ENCODE measurements at places on chromosomes 12 and 14.

GRCh38 chr14:103909531-103910261 lies 18.6 kb upstream of the TDRD9 start:
- DNase-seq = no peak

GRCh38 chr14:88208858-88209257 lies 114.2 kb downstream of the KCNK10 start:
- no peak for DNase-seq

- DNase-seq = no peak
These were observed 25.2 kb downstream of the PMCH start for GRCh38 chr12:102172436-102172835.

DNA sequence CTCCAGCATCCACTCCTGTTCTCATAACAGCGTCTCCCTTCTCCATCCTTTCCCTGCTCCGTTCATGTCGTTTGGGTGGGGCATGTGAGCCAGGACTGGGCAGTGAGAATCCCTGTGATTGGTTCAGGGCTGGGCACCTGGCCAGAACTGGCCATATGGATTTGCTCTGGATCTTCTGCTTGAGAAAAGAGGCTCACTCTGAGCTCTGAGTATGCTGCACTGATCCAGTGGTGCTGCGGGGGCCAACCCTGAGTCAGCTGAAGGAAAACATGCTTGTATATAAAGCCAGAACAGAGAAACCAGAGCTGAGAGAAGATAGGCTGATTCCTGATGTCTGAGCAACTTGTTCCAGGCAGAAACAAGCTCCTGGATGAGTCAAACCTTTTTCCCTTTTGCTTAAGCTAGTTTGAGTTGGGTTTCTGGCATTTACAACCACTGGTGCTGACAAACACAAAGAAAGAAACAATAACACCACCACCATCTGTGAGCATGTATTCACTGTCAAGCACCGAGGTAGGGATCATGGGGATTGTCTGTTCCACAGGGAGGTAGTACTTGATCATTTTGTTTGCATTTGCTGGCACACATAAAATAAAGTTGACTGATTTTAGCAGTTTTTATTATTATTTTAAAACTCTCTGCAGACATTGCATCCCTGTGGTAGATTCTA lies 14.0 kb upstream of the HPD start:
- DNase-seq = no peak

DNA sequence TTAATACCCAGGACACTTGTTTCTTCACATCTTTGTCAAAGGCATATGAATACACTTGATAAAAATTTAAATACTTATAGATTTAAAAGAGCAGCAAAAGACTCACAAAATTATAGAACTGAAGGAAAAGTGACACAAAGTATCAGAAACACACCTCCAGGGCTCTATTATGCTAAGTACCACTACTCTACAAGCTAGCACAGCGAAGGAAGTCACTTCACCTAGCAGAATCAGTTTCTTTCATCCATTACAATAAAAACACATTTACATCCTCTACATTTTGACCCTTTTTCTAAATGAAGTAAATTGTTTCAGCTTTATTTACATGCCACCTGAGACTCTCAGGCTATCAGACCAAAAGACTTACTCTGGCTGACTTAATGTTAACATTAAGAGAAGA lies 26.6 kb upstream of the PTPRB start:
- DNase-seq = no peak

DNA sequence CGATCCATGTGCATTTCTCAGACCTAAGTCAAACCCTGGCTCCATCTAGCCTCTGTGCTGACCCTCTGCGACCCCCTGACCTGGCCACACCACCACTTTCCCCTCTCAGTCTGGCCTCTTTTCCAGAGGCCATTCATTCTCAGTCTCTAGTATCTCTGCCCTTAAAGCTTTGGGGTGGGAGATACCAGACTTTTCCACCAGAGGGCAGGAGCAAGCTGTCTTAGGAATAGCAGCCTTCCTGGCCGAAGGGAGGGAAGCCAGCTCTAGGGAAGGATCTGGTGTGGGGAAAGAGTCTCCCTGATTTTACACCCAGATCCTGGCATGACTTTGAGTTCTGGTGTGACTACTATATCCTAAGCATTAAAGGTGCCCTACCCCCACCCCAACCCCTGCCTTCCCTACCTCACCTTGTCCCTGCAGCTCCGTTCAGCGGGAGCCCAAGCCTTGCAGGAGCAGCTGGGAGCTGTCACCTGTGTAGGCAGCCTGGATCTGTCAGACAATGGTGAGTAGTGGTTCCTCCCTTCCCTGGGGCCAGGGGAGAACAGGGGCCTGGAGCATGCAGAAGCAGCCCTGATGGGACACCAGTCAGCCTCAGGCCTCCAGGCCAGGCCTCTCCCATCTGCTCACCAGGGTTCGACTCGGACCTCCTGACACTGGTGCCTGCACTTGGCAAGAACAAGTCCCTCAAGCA lies 6.6 kb downstream of the CARMIL3 start:
- no peak for DNase-seq

- DNase-seq = no peak
These were observed 43.0 kb upstream of the BDKRB2 start for GRCh38 chr14:96161636-96162035.

- DNase-seq = no peak
These were observed 400.4 kb downstream of the ATP23 start for GRCh38 chr12:58341791-58342190.

- DNase-seq = no peak
These were observed 51.9 kb downstream of the TESPA1 start for GRCh38 chr12:54932691-54933090.

DNA sequence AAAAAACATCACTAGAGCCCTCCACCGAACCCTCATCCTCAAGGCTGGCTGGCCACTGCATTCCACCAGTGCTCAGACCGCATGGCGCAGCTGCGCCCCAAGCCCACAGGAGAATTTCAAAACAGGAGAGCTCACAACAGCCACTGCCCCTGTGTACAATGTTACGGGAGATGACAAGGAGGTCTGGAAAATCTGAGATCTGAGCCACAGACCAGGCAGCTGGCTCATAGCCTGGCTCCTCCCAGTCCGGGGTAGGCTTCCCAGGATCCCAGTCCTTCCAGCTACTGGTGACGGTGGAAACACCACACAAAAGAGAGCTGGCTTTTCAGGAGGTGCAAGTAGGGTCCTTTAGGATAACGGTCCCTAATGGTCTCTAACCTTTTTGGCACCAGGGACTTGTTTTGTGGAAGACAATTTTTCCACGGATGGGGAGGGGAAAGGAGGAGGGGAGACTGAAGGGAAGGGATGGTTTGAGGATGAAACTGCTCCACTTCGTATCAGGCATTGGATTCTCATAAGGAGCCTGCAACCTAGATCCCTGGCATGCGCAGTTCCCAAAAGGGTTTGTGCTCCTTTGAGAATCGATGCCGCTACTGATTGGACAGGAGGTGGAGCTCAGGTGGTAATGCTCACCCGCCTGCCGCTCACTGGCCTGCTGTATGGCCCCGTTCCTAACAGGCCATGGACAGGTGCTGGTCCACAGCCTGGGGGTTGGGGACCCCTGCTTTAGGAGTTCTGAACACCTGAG lies 23.0 kb upstream of the NRDE2 start:
- no peak for DNase-seq

- DNase-seq = no peak
These were observed 1139.9 kb upstream of the FLRT2 start for GRCh38 chr14:84390010-84390409.

DNA sequence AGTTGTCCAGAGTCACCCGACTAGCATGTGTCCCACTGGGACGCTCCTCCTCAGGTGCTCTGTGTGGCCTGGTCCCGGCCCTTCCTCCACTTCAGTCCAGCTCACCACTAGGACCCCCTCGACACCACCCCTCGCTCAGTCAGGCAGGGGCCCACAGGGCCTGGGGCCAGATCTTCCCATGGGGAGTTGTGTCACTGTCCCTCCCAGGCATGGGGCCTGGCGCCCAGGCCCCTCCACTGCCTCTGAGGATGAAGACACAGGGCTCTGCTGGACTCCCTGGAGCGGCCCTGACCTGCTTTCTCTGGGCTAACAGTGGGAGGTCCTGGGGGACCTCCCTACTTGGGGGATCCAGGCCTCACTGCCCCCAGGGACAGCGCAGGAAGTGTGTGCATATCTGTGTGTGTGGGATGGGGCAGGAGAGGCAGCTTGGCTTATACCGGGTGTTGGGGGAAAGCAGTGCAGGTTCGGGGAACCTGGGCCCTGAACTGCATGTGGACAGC lies 43.8 kb downstream of the KRT80 start:
- no peak for DNase-seq

DNA sequence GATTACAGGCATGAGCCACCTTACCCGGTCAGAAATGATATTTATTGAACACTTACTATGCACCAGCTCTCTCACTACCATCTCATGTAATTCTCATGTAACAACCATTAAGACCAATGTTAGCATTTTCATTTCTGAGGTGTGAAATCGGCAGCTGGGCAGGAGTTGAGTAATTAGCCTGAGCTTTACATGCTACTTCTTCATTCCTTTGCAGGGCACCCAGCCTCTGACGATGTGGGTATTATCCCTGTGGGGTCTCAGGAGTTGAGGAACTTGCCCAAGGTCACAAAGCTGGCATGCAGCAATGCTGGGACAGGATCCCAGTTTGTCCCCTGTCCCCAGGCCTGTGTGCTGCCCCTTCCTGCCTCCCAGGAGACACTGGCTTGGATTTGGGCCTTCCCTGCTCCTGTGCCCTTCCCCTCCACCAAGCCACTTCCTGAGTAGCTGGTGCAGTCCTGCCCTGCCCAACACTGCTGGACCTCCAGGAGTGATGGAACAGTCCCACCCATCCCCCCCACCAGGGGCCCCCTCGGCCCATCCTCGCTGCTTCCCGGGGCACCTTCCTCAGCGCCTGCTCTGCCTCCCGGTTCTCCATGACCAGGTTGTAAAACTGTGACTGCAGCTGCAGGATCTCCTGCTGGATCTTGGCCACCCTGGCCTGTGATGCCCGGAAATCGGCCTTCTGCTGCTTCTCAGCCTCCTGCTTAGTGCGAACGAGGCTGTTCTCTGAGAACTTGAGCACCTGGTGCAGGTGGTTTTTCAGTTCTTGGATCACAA lies 14.7 kb downstream of the RITA1 start:
- no peak for DNase-seq

DNA sequence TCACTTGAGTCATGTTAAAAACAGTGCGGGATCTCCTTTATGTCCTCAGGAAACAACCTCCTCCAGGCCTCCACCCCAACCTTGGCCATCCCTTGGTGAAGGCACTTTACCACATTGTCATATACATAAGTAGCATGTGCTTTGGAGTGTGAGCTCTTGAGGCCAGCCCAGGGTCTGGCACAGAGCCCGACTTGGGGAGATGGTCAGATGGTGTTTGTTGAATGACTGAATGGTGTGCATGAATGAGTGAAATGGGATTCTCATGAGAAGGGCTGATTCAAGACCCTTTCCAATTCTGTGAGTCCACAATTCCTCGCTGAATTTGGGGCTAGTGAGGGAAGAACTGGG lies 52.9 kb upstream of the DLK1 start:
- no peak for DNase-seq

DNA sequence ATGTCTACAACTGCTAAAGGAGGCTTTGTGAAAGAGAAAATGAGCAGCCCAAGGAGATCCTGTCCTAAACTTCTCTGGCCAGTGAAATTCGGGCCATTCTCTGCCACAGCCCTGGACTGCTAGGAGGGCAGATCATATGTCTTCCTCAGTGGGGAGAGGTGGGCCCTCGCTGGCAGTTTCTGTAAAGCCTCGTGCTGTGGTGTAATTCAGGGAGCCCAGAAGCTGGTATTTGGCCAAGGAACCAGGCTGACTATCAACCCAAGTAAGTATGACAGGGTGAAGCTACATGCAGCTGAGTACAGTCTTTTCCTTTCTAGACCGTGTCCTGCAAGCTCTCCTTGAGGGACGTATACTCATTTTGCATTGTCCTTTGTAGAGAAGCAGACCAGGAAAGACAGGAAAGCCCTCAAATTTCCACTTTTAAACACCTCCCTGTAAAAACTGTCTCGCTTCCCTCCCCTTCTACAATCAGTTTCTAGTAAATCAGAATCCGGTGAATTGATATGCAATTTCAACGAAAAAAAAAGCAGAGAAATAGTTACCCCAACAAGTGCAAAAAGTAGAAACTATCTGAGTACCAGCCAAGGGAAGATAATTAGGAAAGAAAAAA lies 106.8 kb downstream of the DAD1 start:
- no peak for DNase-seq

GRCh38 chr12:128266541-128267130 lies 334 bp upstream of the TMEM132C start:
- no peak for DNase-seq

GRCh38 chr14:93002851-93003298 lies 79.9 kb downstream of the CHGA start:
- DNase-seq = no peak

GRCh38 chr12:6936636-6937480 lies 6.8 kb upstream of the RNU7-1 start:
- peak; percentile 81 for DNase-seq

DNA sequence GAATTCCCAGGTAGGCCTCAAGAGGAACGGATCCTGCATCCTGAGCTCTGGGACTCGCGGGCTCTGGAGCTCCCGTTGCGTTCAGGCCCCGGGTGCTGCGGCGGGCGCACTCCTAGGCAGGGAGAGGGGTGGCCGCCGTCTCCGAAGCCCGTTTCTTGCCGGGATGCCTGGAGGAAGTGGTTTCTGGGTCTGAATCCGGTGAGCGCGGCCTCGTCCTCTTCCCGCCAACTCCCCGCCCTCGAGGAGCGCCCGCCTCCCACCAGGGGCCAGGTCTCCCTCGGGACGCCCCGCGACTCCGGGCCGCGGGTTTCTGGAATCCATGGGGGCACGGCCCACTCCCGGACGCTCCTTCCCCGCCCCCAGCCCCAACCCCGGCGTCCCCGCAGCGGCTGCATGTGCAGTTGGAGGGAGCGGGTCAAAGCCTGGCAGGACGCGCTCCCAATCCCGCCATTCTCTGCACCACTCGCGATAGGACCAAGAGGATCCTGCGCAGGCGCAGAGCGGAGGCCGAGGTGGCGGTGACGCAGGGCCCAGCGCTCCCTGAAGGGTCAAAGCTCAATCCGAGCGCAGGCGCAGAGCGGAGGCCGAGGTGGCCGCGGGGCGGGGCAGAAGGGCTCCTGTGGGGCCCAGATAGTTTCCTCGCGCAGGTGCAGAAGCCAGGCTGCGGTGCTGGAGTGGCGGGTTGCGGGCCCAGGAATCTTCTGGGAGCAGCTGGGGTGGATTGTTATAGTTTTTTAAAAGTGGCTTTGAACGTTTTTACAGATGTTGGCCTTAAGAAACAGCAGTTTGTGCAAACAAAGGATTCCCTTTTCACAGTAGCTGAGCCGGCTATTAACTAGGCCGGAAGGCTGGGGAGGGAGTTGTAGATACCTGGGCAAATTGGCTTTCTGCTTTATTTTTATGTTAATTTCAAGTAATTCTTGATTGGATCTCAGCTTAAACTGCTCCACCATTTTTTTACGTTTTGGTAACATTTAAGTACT lies 796.4 kb downstream of the AACS start:
- no peak for DNase-seq

DNA sequence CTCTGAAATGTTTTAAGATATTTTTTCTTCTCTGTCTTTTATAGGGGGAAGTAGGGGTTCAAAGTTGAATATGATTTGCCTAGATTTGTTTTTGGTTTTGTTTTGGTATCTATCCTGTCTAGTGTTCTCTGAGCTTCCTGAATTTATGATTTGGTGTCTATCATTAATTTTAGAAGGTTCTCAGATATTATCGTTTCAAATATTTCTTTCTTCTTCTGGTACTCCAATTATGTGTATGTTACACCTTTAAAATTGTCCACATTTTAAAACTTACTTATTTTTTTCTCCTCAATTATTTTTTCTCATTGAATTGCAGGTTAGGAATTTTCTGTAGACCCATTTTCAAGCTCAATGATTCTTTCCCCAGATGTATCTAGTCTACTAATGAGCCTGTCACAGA lies 13.8 kb upstream of the DCN start:
- DNase-seq = no peak

GRCh38 chr12:121300083-121300819 lies 3.7 kb upstream of the CAMKK2 start:
- no peak for DNase-seq

Data from stimulated activated CD4-positive, alpha-beta T cell treated with anti-CD3 and anti-CD28 coated beads, Interleukin-4, amount 100 ng/mL, for 4 hours (primary cell).